Heart right ventricle (tissue), 16 donors: ENCODE measurements at places on chromosomes 2 and 18.

GRCh38 chr2:5540856-5541255 is 151.3 kb upstream of the SOX11 start:
- no peak for DNase-seq

GRCh38 chr2:49210191-49210590 is 55.9 kb upstream of the FSHR start:
- no peak for DNase-seq

- DNase-seq: no peak
Measured at GRCh38 chr2:33190393-33190937, 243.7 kb downstream of the LTBP1 start.

DNA sequence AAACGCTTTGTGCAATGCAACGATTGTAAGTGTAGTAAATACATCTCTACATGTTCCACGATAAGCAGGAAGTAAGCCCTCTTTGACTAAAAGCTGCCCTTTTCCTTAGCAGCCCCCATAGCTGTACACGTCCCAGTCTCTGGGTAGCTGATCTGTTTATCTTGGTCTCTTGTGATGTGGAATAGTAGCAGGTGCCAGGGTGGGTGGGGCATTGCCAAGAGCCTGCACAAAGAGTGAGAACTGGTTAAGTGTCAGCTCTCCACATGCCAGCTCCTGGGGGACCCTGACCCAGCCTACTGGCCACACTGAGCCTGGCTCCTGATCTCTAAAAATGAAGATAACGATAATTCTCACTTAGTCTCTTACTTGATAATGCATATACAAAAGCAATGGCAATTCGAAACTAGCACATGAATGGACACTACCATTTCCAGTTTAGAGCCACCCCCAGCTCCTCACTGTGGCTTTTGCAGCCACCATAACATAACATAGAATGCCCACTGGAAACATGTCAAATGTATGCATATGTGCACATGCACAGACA is 92.3 kb downstream of the MYT1L start:
- DNase-seq: no peak

DNA sequence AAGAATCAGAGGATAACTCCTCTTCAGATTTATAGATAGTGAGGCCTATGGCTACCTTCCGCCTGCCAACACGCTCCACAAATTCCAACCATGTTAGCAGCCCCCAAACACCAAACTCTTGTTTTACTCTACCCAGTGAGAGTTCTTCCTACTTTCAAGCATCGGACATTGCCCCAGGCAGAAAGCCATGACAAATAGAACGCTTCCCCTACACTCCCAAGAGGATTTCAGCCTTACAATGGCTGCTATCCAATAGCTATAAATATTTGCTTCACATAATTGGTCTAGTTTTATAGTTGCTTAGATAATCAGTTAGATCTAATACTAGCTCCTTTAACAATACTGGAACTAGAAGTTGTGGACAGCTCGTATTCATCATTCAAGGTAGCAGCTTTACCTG is 503.4 kb upstream of the VRK2 start:
- no peak for DNase-seq

DNA sequence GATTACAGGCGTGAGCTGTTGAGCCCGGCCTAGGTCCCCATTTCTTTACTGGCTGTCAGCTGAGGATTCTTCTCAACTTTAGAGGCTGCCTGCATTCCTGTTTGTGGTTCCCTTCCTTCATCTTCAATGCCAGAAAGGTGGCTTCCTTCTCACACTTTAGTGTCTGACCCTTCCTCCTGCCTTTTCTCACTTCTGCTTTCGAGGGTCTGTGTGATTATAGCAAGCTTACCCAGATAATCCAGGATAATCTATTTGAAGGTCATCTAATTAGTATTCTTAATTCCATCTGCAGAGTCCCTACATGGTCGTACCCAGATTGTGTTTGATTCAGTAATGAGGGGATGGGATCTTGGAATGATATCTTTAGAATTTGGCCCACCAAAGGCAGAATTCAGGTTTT is 157.4 kb downstream of the TANC1 start:
- no peak for DNase-seq

DNA sequence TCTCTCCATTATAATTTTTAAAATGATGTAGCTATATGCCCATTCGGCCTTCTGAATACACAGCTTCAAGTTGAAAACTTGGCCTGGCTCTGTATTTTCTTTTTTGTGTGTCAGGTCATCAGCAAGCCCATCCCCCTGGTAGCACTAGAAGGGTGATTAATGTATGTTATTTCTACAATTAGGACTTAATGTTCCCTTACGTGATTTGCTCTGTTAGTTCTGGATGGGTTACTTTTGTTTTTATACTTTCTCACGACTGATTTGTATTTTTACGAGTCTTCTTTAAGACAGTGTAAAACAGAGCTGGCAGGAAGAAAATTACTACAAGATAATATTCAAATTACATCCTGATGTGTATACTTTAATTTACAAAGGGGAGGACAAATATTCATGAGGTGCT is 88.4 kb upstream of the RGPD4 start:
- no peak for DNase-seq

DNA sequence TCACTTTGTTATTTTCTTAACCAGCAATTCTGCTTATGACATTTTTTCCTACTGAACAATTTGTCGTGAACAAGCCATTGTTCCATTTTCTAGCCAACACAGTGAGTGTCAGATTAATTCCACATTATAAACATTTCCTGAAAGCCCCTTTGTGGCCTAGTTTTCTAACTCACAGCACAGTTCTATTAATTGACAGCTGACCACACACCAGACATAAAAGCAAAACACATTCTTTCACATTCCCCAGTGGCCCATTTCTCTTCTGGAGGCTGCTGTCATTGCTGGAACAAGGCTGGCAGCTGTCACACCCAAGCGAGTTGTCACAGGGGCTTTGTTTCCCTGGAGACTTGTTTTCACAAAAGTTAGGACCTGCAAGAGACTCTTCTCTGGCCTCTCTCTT is 50.7 kb downstream of the RNF152 start:
- no peak for DNase-seq

GRCh38 chr2:174035117-174035635 is 70.0 kb upstream of the SP3 start:
- DNase-seq: no peak

- DNase-seq: peak; percentile 43
Measured at GRCh38 chr2:238370823-238371372, 50.6 kb downstream of the TRAF3IP1 start.

DNA sequence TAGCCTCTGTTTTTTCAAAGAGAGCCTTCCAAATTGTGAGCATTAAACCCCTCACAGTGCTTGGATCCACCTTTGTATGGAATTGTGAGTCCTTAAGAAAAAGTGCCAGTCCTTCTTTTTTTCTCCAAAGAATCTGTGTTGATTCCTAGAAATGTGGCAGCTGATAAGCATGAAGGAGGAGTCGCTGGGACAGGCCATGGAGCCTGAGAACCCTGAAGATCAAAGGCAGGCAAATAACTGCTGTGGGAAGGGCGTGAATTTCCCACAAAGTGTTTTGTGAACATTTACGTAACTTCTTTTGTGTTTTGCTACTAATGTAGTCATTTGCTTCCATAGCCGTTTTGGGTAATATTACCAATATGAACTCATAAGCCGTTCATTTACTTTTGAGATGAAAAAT is 27.7 kb upstream of the CHMP1B start:
- DNase-seq: no peak

DNA sequence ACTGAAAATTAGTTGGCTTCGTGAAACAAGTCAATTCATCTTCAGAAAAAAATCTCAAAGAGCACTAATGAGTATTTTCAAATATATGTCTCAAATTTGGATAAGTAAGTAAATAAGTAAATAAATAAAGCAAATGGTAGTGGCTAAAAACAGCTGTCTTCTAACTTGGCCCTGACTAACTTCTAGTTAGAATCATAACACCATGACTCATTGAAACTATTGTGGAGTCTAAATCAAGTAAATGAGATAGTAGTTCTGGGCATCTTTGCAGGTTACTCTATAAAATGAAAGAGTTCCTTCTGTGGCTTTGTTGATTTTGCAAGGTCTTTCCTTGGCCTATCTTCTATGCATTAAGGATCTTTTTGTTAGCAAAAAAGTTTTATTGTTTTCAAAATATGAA is 110.7 kb downstream of the SLC8A1 start:
- DNase-seq: no peak

DNA sequence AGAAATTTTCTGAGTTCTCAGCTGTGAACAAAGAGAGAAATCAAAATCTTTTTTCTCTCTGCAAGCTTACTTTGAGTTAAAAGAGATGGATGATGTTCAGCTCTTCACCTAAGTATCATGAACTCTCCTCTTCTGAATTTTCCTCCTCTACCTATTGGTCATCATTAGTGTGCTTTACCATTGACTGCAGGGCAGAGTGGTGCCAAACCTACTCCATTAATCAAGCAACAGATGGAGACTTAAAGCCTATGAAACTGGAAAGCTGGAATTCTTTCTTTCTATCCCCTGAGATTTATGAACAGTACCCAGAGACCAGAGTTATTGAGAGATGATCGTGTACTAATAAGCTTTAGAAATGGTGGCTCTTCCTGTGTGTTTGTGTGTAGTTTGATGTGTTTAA is 31.3 kb upstream of the LINC00305 start:
- no peak for DNase-seq

DNA sequence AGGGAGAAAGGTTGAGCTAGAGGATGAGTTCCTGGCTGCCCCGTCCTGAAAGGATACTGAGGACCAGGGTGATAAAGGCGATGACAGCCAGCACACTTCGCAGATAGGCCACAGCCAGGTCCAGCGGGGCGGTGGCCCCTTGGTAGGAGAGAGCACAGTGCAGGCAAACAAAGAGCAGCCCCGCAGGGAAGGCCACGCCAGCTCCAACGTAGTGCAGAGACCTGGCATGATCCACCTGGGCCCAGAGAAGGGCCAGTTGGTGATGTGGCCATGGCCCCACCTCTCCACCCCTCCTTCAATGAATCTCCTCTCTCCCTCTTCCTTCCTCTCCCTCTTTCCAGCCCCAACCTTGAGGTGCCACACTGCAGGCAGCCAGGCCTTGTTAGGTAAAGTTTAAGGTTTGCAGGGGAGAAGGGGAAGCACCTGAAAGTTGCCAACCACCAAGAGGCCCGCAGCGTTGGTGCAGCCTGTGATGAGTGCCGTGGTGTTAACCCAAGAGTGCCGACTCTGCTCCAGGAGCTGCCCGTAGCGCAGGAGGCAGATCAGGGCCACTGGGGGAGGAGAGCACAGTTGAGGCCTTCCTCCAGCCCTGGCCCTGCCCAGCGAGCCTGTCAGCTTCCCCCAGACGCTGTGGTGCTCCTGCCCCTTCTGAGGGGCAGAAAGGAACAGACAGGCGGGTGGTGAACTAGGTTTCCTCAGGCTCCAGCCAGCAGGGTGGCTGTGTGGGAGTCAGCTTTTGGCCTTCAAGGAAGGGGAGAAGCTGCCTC is 2.8 kb downstream of the TMEM150A start:
- no peak for DNase-seq

- DNase-seq: no peak
Measured at GRCh38 chr18:31505156-31505555, 7.2 kb downstream of the DSG2 start.

- DNase-seq: no peak
Measured at GRCh38 chr2:88331239-88331638, 121.3 kb downstream of the FOXI3 start.

- no peak for DNase-seq
Measured at GRCh38 chr2:54772110-54772509, 48.6 kb downstream of the EML6 start.

DNA sequence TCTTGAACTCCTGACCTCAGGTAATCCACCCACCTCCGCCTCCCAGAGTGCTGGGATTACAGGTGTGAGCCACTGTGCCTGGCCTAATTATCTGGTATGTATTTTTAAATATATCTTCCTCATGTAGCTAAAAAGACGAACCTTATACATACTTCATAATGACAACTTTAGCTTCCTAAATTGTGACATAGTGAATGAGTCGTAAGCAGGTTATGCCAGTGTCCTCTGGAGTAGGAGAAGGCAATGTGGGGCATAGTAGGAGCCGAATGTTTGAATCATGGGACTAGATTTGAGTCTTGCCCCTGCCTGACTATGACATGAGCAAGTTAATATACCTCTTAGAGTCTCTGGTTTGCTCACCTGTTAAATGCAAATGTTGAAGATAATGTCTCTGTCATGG is 95.8 kb upstream of the FOSL2 start:
- DNase-seq: no peak

DNA sequence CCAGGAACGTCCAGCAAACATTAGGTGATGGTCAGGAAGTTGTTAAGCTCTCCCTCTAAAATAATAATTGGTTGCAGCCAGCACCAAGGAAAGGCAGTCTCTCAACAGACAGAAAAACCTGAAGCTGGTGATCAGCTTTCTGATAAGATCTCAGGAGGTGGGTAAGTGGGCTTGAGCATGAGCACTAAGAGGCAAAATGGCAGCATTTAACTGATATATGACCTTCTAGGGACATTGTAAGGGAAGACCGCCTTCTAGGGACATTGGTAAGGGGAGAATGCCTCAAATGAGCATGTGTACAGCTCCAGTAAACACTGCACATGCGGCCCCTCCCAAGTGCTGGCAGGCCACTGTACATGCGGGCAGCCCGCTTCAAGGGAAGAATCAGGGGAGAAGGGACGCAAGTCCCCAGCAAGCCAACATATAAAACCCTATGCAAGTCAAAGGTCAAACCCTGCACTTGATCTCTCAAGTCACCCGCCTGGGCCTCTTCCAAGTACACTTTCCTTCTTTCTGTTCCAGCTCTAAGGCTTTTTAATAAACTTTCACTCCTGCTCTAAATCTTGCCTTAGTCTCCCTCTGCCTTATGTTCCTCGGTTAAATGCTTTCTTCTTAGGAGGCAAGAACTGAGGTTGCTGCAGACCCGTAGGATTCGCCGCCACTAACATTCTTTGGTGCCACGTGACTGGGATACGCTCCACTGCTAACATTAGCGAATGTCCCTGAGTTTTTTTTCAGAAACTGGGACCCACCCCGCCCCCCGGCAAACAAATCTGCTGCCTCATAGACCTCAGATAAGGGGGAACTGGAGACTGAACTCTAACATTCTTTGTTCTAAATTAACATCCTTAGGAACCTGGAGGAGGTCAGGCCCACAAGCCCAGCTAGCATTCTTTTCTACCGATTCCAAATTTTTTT is 463.8 kb downstream of the LPIN1 start:
- no peak for DNase-seq

DNA sequence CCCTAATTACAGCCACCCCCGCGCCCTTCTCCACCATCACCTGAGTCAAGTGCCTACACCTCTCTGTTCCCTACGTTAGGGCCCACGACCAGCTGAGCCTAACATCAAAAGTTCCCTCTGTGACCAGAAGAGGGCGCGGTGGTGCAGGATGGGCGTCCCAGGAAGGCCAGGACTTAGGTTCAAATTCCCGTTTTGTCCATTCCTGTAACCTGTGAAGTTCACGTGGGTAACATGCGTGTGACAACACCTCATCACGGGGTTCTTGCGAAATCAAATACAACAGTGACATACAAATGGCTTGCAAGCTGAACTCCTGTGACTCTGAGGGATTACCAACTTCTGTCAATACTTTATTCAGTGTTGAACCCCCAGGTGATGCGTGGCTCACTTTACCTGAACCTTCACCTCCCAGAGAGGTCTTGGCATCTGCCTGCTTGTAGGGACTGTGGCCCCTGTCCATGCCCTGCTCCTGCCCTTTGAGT is 207.9 kb downstream of the ARL4C start:
- peak; percentile 49 for DNase-seq

GRCh38 chr2:63893163-63893562 is 51.5 kb downstream of the UGP2 start:
- DNase-seq: no peak
